ENCODE measurements at places on chromosomes 4 and X.

DNA sequence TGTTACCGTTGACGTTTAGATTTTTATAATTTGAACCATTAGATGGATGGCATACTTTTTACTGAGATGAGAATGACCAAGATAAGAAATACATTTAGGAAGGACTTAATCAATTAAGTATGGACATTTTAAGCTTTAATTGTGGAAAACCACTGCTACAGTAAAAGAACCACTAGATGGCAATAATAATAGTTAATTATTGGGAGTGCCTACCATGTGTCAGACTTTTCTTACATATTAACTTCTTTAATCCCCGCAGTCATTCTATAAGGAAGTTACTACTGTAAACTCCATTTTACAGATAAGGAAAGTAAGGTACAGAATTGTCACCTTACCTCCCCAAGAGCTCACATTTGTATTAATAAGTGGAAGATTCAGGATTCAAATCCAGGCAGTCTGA is 48.5 kb upstream of the MYOZ2 start:
- DNase-seq = no peak

GRCh38 chrX:108235986-108236385 is 144.4 kb downstream of the ATG4A start:
- DNase-seq = no peak

GRCh38 chr4:2660596-2661211 is 95.4 kb downstream of the TNIP2 start:
- no peak for DNase-seq

- DNase-seq = no peak
Measured at GRCh38 chr4:10781805-10782204, 97.2 kb upstream of the CLNK start.

DNA sequence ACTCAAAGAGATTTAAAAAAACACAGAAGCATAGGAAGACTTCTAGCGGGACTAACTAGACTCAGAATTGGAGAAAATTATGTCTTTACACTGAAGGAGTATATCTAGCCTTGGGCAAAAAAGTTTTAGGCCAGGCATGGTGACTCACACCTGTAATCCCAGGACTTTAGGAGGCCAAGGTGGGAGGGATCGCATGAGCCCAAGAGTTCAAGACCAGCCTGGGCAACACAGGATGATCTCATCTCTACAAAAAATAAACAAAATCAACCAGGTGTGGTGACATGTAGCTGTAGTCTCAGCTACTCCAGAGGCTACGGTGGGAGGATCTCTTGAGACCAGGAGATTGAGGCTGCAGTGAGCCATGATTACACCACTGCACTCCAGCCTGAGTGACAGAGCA is 99.5 kb downstream of the NEUROG2 start:
- no peak for DNase-seq

- DNase-seq = no peak
Measured at GRCh38 chrX:65997978-65998717, 41.7 kb downstream of the VSIG4 start.

DNA sequence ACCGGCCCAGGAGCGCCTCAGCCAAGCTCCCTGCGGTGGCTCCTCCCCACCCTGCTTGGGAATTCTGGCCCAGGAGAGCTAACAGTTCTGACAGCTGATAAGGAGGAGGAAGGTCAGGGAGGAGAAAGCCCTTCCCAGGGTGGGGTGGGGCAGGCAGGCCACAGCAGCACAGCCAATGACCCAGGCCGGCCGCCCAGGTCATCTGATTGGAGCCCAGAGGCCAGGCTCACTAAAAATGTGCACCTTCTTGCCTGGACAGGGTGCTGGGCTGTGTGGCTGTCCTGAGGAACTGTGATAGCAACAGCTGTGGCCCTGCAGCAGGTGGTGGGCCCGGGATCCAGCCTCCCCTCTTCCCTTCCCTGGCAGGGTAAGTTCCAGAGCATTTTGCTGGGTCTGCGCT is 17.2 kb upstream of the SH3TC1 start:
- DNase-seq = no peak

GRCh38 chrX:1767026-1767425 is 152.2 kb downstream of the ASMT start:
- no peak for DNase-seq

- peak; percentile 37 for DNase-seq
Measured at GRCh38 chr4:177339477-177340374, 30.1 kb downstream of the NEIL3 start.

GRCh38 chr4:56909086-56909894 is 1.6 kb downstream of the REST start:
- DNase-seq = no peak

DNA sequence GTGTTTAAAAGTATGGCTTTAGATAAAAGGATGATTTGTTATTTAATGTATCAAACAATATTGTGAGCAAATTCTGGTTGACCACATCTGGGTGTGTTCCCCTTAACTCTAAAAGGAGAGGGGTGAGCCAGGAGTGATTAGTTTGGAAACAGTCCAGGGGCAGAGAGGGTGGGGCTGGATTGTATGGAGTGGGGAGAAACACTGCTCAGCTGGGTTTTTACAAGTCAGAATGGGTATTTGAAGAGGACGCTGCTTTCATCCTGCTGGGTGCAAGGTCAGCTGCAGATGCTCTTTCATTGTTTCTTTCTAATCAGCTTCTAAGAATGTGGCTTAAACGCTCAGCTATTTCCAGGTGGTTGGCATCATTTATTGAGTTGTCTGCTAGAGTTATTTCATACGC is 82.8 kb upstream of the LIMCH1 start:
- no peak for DNase-seq

DNA sequence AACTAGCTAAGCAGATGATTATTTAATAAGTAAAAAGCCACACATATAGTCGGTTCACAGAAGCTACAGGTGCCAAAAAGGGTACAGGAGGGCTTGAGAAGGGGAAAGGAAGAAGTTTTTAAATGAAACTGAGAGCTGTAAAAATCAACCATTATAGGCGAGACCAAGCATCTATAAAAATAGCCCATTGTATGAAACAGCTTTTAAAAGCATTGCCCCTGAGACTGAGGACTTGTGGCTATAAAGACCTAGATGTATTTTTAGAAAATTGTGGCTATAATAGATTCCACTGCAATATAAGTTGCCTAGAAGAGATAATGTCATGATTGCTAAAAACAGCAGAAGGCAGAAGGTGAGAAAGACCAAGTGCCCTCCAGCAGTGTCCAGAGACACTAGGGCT is 15.0 kb upstream of the TTC29 start:
- no peak for DNase-seq

DNA sequence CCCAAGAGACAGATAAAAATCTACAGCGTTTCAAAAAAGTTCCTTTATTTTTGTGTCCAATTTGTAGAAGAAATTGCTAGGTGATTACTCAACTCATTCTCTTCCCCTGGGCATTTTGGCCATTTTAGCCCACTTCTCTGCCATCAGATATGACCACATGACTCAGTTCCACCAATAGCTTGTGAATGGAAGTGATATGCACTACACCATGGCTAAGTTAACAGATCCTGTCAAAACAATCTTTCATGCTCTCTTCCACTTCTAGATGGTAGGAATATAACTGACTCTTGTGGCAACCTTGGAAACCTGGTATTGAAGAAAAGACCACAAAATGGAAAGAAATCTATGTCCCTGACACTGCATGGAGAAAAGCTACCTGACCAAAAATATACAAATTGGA is 26.2 kb upstream of the FREM3 start:
- DNase-seq = no peak

DNA sequence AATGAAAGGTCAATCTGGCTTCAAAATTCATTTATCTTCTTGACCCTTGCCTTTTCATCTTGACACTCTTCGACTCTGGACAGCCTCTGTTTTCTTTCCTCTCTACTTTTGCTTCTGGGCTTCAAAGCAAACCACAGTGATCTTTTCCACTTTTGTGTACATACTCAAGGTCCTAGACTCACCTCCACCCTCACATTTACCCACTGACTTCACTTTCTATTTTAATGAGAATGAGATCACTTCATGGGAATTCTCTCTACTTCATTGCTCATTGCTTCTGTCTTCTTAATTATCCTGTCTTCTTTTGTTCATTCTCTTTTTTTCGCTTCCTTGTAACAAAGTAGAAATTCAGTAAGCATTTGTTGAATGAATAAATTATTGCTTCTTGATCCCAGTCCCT is 330.1 kb upstream of the HAND2 start:
- DNase-seq = no peak

- DNase-seq = no peak
Measured at GRCh38 chr4:102732678-102733077, 28.1 kb downstream of the MANBA start.

GRCh38 chr4:30719454-30720020 is 632 bp upstream of the PCDH7 start:
- DNase-seq = peak; percentile 33

DNA sequence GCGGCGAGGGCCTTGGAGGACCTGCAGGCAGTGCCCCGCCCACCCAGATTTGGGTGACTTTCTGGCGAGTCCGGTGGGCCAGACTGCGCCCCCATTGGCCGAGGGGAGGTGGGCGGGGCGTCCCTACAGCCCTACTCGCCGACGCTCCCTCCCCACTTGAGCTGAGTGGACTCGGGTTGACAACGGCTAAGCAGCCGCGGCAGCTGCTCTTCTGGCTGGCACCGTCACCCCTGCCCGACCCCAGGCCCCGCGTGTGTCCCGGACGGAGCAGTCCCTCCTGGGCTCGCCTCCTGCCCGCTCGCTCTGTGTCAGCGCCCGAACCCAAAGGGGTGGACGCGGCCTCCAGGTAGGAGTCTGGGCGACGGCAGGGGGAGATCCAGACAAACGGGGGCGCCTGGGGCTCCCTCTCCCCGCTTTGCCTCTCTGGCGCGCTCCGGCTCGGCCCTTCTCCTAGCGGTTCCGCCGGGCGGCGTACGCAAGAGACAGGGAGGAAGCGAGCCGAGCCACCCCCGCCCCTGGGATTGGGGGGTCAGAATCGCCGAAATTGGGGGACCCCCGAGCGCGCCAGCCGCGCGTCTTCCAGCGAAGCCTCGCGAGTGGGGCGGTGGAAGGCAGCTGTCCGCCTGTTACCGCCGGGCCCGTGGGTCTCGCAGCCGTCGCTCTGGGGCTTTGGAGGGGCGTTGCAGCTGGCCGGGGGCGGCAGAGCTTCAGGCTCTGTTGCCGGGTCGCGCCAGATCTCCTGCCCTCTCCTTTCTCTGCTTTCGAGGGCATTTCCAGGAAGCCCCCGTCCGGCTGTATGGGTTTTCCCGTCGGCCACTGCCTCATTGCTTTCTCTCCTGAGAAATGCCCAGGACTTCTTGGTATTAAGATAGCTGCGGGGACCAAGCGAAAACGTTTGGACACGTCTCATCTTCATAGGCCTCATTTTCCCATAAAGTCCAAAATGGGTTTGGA is 46.3 kb downstream of the STARD8 start:
- no peak for DNase-seq

- no peak for DNase-seq
Measured at GRCh38 chr4:129966175-129966574, 870.2 kb downstream of the C4orf33 start.

DNA sequence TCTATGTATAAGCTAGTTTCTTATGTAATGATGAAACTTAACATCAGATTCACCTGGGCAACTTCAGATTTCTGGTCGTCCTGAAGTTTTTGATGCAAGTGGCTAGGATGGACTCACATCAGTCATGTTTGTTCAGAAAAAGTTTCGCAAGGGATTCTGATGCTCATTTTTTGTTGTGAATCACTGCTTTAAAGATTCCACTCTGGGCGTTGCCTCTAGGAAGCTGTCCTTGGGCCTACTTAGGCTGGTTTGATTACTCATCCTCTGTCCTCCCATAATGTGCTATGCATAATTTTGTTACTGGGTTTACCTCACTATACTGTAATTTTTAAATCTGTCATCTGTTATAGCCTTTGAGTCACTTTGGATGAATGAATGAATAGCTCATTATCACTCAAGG is 30.8 kb downstream of the HERC3 start:
- DNase-seq = peak; percentile 88

DNA sequence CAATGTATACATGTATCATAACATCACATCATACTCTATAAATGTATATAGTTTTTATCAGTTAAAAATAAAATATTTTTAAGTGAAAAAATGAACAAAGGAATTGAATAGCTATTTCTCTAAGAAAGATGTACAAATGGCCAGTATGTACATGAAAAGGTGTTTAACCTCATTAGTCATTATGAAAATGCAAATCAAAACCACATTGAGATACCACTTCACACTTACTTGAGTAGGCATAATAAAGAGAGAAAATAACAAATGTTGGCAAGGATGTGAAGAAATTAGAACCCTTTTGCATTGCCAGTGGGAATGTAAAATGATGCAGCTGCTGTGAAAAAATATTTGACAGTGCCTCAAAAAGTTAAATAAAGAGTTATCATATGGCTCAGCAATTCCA is 95.5 kb downstream of the IRS4 start:
- DNase-seq = no peak

- no peak for DNase-seq
Measured at GRCh38 chr4:69025191-69025998, 70.9 kb upstream of the UGT2B7 start.

All from fibroblast of skin of left quadriceps (primary cell).